Camera-type eye (tissue), 1 donor: ENCODE measurements at places on chromosomes 3 and 15. TPM values are rescaled to one million over a fixed set of nuclear protein-coding genes. Genes with fewer than 3 reads are reported as not detected.

The PRTG gene
- 34.4 TPM for total RNA-seq

The SMARCC1 gene
- total RNA-seq = 78.3 TPM

The FRMD4B gene
- total RNA-seq = 60.3 TPM

The FES gene
- total RNA-seq = 35.7 TPM

The PLXNA1 gene
- 53.8 TPM for total RNA-seq

The LRTM1 gene
- total RNA-seq = 22.9 TPM

The GOLGA8S gene
- total RNA-seq = 0.82 TPM

The RETNLB gene
- total RNA-seq = not detected

The DCBLD2 gene
- 80.5 TPM for total RNA-seq

The EPHB3 gene
- total RNA-seq = 32.2 TPM

The GXYLT2 gene
- 33.9 TPM for total RNA-seq

The CPLX3 gene
- 42.8 TPM for total RNA-seq

The DPPA2 gene
- not detected for total RNA-seq

The FETUB gene
- total RNA-seq = not detected

The BNC1 gene
- total RNA-seq = 1.1 TPM

The PLA2G4D gene
- total RNA-seq = not detected

The NDUFAF3 gene
- total RNA-seq = 51.6 TPM

The HESX1 gene
- total RNA-seq = 1.9 TPM

The PRR23E gene
- not detected for total RNA-seq

The C15orf39 gene
- total RNA-seq = 9.6 TPM

The SLC51A gene
- total RNA-seq = 0.77 TPM

The GCNT3 gene
- total RNA-seq = 0.99 TPM
